ENCODE measurements at places on chromosomes 2 and 18.

GRCh38 chr2:7450188-7450832 lies 533.1 kb downstream of the RNF144A start:
- DNase-seq: no peak

GRCh38 chr2:16816016-16816415 lies 150.4 kb upstream of the CYRIA start:
- DNase-seq: no peak

GRCh38 chr2:54240515-54241469 lies 15.2 kb downstream of the TSPYL6 start:
- DNase-seq: peak; percentile 79

GRCh38 chr2:219644801-219645480 lies 17.5 kb downstream of the SLC4A3 start:
- peak; percentile 81 for DNase-seq

- DNase-seq: no peak
Observed at GRCh38 chr2:54966837-54967236, 83.4 kb downstream of the RTN4 start.

DNA sequence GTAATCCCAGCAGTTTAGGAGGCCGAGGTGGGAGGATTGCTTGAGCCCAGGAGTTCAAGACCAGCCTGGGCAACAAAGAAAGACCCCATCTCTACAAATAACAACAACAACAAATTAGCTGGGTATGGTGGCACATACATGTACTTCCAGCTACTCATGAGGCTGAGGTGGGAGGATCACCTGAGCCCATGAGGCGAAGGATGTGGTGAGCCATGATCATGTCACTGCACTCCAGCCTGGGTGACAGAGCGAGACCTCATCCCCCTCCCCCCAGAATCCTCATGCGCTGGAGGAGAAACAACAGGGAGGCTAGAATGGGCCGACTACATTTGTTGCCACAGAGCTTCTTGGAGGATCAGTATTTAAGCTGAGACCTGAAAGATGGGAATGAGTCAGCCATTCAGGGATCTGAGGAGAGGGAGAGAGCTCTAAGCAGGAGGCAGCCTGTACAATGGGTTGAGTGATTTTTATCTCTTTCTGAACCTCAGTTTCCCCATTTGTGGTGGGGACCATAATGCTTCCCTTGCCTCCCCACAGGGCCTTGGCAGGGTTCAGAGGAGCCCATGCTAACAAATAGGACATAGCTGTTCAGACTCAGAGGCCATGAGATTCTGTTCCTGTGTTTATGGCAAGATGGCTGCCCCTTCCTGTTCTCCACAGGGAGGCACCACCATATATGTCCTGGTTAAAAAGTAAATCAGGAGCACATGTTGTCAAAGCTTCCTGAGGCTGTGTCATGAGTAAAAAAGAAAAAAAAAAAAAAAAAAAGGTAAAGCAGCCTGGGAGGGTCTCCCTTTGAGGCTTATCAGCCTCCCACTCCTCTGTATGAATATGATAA lies 131.4 kb upstream of the HAAO start:
- peak; percentile 3 for DNase-seq

- DNase-seq: peak; percentile 84
Observed at GRCh38 chr2:191846515-191847476, at the start of gene CAVIN2. TSS of gene CAVIN2 (minus strand) at chr2:191847088. CDS start at chr2:191846925, 163 bp downstream.

DNA sequence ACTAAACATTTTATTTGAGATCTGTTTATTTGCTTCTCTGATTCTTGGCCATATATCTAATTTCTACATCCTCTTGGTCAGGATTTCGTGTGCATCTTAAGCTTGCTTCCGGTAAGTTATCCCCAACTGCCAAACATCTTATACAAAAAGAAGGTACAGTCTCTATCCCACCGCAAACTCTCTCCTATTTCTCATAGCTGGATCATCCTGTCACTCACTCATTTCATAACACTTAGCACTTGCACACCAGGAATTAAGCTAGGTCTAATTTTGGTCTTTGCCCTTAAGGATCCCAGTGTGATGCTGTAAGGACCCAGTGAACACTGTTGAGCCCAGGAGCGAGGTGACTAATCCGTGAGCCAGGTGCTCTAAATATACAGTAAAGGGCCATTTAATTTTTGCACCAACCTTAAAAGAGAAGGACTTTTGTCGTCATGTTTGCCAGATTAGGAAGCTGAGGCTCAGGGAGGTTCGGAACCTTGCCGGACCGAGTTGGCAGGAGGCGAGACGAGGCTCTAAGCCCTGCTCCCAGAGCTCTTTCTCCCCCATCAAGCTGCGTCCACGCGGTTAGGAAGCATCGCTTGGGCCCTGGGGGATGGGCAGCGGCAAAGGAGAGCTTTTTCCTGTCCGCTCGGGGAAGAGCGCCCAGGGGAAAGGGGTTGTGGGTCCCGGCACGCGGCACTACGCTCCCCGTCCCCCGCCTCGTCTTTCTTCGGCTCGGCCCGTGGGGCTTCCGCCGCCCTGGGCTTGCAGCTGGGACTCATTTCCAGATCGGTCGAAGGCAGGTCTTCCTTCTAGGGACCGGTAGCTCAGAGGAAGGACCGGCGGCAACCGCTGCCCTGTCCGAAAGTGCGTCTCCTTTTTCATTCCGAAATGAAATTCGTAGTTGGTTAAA lies 4.1 kb upstream of the ITPRIPL1 start:
- DNase-seq: peak; percentile 71

GRCh38 chr2:226882606-226883005 lies 46.8 kb downstream of the RHBDD1 start:
- no peak for DNase-seq

DNA sequence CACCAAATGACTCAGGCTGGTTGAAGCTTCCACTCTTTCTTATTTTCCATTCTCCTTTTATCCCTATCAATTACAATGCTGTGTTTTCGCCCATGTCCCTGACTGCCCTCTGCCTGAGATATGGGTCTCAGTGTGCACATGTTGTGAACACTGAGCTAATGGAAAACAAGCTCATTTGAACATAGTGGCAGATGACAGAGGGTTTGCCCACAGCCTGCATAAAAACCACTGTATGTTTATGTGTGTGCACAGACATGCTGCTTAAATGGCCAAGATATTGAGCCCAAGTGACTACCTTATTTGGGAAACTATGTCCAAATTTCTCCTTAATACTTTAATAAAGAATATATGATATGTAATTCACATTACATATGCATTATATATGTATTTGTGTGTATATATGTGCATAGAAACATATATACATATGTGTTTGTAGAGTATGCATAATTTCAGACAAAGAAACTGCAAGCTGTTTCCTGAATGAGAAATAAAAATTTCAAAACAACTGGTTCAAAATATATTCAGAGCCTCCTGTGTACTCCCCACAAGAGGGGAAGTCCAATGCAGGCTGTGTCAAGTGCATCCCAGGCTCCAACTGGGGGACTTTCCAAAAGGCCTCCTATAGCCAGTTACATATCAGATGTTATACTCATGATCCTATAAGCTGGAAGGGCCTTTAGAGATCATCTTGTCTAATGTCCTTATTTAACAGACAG lies 92.7 kb upstream of the CD302 start:
- DNase-seq: no peak

DNA sequence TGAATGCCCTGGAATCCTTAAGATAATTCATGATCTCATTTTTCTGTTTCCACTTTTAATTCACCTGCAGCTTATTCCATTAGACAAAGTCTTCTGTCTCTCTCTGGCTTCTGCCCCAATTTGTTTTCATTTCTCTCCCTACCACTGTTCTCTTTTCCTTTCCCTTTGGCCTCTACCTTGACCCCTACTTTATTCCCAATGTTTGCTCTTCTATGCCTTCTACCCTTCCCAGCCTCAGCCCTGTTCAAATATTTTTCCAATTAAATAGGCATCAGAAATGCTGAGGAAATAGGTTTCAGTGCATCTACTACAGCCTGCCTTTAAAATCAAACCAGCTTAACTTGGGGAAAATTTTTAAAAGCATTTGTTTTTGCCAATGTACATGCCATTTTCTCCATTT lies 443.7 kb upstream of the CWC22 start:
- DNase-seq: no peak

GRCh38 chr18:77056344-77057005 lies 76.1 kb downstream of the MBP start:
- DNase-seq: no peak

DNA sequence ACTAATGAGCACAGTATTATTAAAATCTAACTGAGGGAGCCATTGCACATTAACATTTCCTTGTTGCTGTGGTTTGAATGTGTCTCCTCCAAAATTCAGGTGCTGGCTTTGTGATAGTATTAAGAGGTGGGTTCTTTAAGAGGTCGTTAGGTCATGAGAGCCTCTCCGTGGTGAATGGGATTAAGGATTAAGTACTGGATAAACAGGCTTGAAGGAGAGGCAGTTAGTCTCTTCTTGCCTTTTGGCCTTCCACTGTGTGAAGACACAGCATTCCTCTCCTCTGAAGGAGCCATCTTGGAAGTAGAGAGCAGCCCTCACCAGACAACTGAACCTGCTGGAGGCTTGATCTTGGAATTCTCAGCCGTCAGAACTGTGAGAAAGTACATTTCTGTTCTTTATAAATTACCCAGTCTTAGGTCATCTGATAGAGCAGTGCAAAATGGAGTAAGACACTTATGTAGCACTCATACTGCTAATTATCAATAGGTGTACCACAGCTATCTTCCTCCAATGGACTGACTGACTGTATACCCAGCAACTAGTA lies 182.7 kb downstream of the MYO3B start:
- DNase-seq: no peak

DNA sequence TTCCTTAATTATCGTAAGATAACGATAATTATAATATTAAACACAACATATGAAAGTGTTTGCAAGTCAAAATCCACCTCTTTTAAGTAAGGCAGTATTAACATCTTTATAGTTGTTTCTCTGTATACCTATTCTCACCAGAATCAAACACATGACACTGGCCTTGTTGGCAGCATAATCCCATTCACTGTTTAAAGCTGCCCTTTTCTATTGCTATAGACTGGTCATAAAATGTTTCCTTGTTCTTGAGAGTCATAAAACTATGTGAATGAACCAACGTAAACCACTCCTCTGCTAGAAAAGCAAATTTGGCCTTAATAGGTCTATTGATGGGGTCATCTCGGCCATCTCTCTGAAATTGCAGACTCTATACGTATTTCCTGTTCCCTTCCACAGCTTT lies 293.1 kb downstream of the SLC8A1 start:
- DNase-seq: no peak
